Stimulated activated CD8-positive, alpha-beta memory T cell treated with anti-CD3 and anti-CD28 coated beads, Interleukin-15, amount 100 ng/mL, for 24 hours (primary cell): ENCODE measurements at places on chromosomes 3 and 15.

DNA sequence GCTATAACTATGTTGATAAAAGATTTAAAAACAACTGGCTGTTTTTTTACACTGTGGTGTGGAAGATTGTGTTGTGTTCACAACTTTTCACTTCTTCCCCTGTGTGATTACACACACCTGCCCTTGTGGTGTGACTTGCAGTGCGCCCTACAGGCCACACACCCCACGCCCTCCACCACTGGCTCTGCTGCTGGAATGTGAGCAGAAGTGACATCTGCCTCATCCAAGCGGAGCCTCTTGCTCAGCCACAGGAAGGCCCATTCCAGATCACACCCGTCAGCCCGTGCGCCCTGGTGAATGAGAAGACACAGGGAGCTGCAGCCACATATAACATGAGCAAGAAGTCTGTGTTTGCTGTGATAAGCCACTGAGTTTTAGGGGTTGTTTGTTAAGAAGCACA lies 7.0 kb downstream of the CCR2 start:
- DNase-seq: no peak

DNA sequence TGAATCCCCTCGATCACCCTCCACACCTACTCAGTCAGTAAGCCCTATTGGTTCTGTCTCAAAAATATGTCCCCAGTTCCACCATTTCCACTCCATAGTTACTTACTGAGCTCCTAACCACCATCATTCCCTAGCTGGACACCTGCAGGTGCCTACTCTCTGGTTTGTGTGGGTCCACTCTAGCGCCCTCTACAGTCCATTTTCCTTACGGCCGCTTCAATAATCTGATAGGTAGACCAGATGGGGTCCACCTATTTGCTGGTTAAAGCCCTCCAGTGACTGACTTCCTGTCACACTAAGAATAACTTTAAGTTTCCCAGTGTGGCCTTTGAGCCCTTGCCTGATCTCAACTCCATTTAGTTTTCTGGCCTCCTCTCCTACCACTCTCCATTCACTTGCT lies 5.0 kb downstream of the GXYLT2 start:
- DNase-seq: no peak

DNA sequence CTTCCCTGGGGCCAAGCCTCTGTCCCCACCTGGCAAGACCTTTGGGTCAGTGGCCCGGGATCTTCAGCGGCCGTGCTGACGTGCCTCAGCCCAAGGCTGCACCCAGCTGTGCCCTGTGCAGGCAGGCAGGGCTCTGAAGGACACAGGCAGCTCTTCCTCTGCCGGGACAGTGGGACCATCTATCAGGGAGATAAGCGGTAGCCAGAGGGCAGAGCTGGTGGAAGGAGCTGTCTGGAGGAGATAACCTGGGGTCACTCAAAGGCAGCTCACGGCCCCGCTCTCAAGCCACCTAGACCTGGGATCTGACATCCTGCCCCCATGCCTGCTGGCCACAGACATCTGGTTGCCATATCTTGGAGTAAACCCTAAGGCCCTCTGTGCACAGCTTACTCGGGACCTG lies 27.3 kb downstream of the DUSP7 start:
- DNase-seq: no peak

GRCh38 chr3:156175570-156175969 lies 55.2 kb downstream of the KCNAB1 start:
- no peak for DNase-seq

DNA sequence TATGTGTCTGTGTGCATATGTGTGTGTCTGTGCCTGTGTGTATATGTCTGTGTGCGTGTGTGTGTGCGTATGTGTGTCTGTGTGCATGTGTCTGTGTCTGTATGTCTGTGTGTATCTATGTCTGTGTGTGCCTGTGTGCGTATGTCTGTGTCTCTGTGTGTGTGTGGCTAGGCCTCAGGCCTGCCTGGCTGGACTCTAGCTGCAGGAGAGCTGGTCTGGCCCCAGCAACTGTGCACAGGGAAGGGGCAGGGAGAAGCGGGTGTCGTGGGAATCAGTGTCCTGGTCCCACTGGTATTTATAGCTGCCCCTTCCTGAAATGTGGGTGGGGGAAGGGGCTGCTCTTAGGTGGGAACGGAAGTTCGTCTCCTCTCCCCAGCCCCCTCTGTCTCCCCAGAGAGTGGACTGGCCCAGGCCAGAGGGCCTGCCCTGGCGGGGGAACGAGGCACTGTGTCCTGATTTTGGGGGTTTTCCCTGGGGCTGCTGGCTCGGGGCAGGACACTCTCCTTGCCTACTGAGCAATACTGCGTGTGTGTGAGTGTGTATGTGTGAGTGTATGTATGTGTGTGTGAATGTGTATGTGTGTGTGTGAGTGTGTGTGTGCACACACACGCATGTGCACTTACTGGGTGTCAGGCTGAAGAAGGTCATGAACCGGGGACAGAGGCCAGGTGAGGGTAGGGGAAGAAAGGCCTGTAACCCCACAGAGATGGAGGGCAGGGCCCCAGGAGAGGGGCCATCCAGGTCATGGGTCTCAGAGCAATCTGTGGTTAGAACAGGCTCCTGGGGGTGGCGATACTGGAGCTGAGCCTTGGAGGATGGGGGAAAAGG lies 6.6 kb downstream of the CSPG4 start:
- DNase-seq: no peak

DNA sequence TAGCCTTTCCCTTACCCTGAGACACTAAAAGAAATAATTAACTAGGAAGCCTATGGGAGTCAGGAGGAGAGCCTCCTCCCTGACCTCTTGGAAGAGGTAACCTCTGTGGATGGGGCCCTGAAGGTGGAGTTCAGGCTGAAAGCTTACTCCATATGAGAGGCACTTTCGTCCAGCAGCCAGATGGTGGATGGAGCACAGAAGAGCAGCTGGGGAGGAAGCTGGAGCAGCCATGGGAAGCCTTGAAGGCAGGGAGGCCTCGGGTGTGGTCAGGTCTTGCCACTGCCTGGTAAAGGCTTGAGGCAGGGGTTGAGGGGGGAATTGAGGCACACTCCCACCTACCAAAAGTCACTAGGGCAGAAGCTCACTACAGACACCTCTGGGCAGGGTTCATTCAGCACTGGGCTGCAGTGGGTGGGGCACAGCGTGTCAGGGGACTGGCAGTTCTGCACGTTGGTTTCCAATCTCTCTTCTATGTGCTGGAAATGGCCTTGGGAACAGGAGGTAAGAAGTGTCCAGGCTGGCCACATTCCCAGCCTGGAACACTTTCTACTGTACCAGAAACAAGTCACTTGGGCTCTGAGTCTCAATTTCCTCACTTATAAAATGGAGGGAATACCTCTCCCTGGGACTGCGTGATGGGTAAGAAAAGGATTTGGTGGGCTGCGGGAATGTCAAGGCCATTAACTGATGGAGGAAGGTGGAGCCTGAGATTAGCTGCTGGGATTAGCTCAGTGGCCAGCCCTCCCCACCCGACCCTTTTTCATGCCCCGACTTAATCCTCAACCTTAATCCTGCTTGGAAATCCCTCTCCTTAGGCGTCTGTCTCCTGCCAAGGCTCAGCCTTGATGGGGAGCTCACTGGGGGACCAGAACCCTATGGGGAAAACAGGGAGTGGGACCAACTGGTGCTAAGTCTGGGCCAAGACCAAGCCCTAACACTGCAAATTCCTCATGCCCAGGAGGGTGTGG lies 5.4 kb downstream of the PCBP4 start:
- no peak for DNase-seq

GRCh38 chr3:36366308-36366707 lies 14.0 kb upstream of the STAC start:
- no peak for DNase-seq

GRCh38 chr3:43327582-43327979 lies 41.2 kb downstream of the SNRK start:
- DNase-seq: no peak

GRCh38 chr15:74277242-74277810 lies 41.2 kb downstream of the CCDC33 start:
- DNase-seq: no peak

GRCh38 chr3:145698749-145699148 lies 462.2 kb downstream of the PLOD2 start:
- no peak for DNase-seq

DNA sequence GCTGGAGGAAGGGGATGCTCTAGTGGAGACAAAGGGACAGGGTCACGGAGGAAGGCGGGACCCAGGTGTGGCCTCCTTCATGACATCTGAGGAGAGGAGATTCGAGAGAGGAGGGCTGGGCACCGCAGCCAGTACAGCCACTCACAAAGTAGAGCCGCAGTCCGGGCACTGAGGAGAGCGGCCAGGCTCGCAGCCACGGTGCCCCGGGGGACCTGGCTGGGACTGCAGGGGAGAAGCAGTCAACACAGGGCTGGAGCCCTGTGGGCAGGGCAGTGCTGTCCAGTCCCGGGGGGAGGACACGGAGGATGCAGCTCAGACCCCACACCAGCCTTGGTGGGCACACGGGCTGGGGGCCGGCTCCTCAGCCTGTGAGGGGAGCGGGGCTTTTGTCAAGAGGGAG lies 40.3 kb downstream of the HMCES start:
- no peak for DNase-seq

DNA sequence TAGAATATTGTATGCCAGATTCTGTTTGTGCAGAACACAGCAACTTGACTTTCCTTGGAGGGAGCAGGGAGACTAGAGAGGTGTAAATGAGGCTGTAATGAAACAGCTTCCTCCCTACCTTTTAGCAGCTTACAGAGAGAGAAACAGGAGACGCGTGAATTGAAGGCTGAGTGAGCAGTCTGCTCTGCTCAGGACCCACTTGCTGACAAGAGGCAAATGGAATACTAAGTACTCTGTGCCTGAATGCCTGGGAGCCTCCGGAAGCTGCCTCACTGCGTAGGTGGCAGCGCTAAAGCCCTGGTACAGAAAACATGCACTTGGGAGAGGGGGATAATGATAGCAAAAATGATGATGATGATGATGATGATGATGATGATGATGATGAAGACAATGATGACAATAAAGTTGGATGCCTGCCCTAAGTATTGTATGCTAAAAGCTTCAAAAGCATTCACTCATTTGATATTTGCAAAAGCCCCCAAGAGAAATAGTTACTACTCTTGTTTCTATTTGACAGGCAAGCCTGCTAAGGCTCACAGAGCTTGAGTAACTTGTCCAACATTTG lies 548.9 kb downstream of the NTRK3 start:
- no peak for DNase-seq

DNA sequence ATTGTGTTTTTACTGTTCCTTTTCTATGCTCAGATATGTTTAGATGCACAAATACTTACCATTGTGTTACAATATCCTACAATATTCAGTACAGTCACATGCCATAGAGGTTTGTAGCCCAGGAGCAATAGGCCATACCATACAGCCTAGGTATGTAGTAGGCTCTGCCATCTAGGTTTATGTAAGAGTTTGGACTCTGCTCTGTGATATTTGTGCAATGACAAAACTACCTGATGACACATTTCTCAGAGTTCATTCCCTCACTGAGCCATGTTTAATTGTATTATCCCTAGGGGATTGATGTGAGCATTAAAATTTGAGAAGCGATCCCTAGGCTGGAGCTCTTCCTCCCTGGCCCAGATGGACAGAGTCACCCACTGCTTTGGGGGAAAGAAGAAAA lies 270.0 kb upstream of the PROK2 start:
- DNase-seq: no peak

GRCh38 chr15:87167706-87168105 lies 1088.0 kb downstream of the AGBL1 start:
- no peak for DNase-seq

- no peak for DNase-seq
Measured at GRCh38 chr15:42108189-42108588, 13.8 kb upstream of the PLA2G4D start.

GRCh38 chr3:178665747-178666146 lies 129.5 kb downstream of the KCNMB2 start:
- no peak for DNase-seq

- DNase-seq: no peak
Measured at GRCh38 chr3:11810276-11810675, 36.4 kb downstream of the TAMM41 start.

GRCh38 chr15:34107315-34107714 lies 5.4 kb downstream of the PGBD4 start:
- DNase-seq: no peak

GRCh38 chr3:14948609-14949038 lies 1.2 kb downstream of the NR2C2 start:
- DNase-seq: no peak

DNA sequence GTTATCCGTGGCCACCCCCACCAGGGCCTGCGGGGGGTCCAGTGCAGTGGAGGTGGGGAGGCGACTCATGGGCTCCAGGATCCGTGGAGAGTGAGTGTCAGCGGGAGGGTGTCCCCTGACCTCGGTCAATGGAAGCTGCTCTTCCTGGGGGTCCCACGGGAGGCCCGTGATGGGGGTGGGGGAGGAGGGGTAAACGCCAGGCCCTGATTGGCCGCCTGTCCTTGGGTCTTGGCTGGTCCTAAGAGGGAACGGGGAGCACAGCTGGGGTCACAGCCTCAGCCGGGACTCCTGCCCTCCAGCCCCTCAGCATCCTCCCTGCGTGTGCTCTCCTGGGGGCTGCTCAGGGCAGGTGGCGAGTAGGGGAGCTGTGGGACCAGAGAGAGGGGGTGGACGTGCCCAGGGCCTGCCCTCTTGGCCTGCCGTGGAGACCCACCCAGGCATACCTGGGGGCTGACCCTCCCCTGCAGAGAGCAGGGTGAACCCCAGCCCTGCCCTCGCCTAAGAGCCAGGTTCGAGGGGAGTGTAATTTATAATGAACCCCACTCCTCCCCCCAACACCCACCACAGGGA lies 184.6 kb downstream of the GOLGA6L6 start:
- no peak for DNase-seq

DNA sequence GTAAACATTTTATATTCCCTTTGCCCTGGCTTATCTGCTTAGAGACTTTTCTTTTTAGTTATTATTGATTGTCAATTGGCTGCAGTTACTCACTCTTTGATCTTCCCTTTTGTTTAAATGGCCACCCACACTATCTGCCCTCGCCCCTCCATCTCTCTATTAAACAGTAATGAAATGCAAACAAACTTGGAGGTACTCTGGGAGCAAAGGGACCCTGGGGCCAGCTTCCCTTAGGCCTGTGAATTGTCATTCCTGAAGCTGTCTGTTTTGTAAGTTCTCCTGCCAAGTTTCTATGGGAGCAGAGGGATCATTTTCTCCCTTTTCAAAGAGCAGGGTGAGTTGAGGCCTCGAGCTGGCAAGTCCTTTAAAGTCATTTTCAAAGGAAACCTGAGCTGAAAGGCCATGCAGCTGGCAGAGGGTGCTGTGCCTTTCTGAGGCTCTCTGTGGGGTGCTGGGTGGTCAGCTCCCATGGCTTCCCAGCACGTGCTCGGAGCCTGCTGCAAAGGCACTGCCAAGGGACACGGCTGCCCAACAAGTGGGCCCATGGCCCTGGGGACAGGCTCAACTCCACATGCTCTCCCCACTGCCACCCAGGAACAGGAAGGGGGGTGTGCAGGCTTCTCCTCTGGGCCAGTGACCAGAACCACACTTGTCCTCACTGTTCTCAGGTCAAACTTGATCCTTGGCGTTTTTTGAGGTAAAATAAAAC lies 17.4 kb upstream of the RTP2 start:
- no peak for DNase-seq

- DNase-seq: no peak
Measured at GRCh38 chr3:179608931-179609720, 4.5 kb downstream of the NDUFB5 start.

- no peak for DNase-seq
Measured at GRCh38 chr15:40787344-40787841, 17.6 kb downstream of the C15orf62 start.

- DNase-seq: no peak
Measured at GRCh38 chr3:119500901-119501300, 2.6 kb downstream of the TIMMDC1 start.
